ENCODE measurements at places on chromosomes 5 and 9.

- no peak for DNase-seq
Measured at GRCh38 chr5:165881259-165881658, 2375.8 kb downstream of the MAT2B start.

DNA sequence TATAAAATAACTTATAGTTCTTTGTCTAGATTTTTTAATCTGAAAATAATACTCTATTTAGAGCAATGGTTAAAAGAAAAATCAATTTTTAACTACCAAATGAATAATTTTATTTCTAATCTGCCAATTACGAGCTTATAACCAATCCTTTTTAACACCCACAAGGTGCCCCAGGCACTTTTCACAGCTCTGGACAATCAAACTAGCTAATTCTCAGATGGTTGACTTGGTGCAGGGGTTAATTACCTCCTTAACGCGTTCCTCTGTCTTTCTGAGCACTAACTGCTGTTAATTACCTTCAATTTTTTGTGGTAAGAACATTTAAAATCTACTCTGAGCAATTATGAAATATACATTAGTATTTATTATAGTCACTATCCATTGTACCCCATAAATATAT, 109.6 kb upstream of the PJA2 start:
- DNase-seq: no peak

GRCh38 chr5:25095261-25095660, 450.5 kb upstream of the CDH10 start:
- no peak for DNase-seq

DNA sequence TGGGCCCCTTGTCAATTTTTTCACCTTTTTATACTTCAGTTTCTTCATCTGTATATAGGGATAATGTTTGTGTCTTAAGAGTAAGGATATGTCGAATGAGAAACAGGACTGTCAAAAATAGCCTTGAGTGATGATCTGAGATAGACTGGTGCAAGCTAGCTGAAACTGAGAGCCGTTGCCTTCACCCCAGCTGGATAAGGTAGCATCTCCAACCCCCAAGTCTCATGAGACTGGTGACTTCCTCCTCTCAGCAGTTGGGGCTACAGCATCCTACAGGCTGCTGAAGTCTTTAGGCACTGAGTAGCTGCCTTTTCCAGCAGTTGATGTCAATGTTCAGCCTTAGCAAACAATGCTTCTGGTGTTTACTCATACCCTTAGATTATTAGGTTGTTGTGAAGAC, 330.2 kb downstream of the OSTF1 start:
- DNase-seq: no peak

GRCh38 chr9:89191004-89191403, 12.4 kb upstream of the SHC3 start:
- DNase-seq: no peak

- no peak for DNase-seq
Measured at GRCh38 chr5:35651002-35651756, 33.5 kb downstream of the SPEF2 start.

- no peak for DNase-seq
Measured at GRCh38 chr5:178093134-178093533, 20.2 kb upstream of the N4BP3 start.

GRCh38 chr9:123825342-123826060, 104.4 kb downstream of the DENND1A start:
- DNase-seq: no peak

Data from NCI-H187 (cell line).